Osteocyte (in vitro differentiated cells): ENCODE measurements at places on chromosomes 11 and 22.
A peak's percentile ranks its signal among the peaks of the same experiment; 100 is the strongest.

GRCh38 chr11:112277941-112278340 lies 17.3 kb upstream of the PLET1 start:
- no peak for DNase-seq

DNA sequence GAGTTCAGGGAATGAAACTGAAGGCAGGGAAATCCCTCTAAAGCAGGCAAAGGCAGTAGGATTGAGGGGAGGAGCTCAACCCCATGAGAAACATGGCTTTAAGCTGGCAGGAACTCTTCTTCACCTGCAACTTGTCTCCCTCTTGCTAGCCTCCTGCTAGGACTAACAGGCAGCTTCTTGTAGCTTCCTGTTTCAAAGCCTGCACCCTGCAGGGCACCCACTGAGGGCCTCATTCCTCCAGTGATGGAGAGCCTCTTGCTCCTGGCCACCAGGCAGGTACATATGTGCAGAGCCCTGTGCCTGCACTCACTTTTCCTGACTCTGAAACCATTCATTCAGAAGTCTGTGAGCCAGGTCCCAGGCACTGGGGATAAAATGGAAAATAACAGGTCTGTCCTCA lies 137.0 kb downstream of the SERGEF start:
- no peak for DNase-seq

DNA sequence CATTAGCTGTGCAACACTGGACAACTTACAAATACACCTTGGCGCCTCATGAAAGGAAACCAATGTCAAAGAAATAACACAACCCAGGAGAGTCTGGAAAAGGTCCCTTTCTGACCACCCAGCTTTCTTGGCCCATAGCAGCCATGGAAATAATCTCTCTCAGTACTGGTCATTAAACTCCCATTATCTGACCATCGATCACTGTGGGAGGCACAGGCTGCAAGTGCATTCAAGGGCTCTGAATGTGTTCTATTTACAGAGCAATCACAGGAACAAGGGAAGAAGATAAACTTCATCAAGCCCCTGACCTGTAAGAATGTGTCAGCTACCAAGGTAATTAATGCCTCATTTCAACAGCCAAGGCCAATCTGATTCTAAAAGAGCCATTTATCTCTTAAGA lies 40.1 kb downstream of the CTSC start:
- DNase-seq: no peak

- DNase-seq: no peak
Measured at GRCh38 chr11:31805037-31805628, 6.0 kb downstream of the PAX6 start.

- no peak for DNase-seq
Measured at GRCh38 chr11:3341298-3341697, 37.6 kb downstream of the ZNF195 start.

- no peak for DNase-seq
Measured at GRCh38 chr11:76634886-76635285, 35.7 kb downstream of the LRRC32 start.

- no peak for DNase-seq
Measured at GRCh38 chr22:24540470-24540869, 14.5 kb downstream of the GUCD1 start.

DNA sequence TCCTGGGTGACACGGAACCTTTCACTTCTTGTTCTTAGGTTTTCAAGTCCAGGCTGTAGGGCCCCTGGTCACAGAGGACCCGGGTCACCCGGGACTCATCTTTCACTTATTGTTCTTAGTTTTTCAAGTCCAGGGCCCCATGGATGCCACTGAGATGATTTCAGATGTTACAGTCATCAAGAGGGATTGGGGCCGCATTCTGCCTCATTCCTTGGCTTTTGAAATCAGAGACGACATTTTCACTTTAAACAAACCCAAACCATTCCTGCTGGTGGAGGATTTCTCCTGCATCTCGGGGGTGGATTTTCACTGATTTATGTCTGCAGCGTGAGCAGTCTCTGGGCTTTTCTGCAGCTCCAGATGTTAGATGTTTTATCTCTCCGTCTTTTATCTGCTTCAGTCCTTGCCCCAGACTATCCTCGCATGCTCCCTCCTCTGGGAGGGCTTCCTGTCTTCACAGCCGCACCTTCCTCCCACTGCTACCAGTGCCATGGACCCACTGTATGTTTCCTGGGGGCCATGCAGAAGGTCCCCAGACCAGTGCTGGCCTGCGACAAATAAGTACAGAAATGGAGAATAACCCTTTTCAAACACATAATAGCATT lies 27.4 kb downstream of the FBLN1 start:
- DNase-seq: no peak

DNA sequence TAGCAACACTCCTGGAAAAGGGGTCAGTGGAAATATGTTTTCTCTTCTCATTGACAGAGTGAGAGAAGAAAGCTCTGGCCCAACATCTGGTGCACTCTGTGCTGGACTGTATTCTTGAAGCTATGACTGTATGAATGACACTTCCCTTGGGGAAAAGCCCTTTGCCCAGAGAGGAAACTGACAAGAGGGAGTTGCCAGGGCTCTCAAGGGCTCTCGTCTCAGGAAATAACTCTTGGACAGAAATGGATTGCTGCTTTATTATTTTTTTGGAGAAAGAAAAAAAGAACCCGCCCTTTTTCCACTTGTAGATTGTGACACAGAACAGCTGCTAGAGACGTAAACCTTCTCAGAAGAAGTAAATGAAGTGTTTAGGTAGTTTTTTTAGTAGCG lies 11.4 kb downstream of the ETS1 start:
- no peak for DNase-seq

GRCh38 chr11:113104691-113105251 lies 143.6 kb downstream of the NCAM1 start:
- DNase-seq: no peak

- peak; percentile 59 for DNase-seq
Measured at GRCh38 chr11:8041576-8041975, 39.4 kb upstream of the TUB start.

DNA sequence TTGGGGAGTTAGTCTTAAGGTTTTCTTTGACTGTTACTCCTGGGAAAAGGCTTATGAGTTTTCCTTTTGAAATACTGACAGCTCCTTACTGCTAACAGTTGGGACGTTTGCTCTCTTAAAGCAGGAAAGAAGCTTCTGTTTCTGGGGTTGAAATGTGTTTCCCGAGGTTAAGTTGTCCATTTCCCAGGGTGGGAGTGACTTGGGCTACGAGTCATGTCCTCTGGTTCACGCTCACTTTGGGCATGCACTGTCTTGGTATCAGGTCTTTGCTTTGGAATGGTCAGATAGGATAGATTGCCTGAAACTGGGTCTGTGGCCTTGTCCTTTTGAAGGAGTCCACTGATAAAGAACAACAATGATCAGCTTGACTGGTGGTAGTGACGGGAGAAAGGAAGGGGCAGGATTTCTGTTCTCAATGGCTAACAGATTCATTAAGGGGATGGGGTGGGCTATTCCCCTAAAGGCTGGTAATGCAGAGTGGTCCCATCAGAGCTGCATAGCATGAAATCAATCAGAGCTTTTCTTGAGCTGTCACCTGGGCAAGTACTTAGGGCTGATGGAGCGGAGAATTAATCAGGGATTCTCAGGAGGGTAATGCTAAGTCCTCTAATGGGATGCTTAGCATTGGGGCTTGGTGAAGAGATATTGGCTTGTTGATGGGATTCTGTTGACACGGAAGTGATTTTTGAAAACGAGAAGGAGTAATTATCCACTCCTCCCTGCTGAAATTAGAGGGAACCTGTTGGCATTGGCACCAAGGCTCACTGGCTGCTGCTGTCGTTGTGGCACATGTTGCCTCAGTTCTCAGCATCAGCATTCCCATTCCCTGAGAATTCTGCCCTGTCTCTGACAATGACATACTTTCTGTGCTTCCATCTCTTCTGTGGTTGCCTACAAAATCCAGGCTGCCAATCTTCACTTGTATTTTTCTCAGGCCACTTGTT lies 81.6 kb downstream of the TEAD1 start:
- no peak for DNase-seq

GRCh38 chr11:72111300-72112142 lies 974 bp downstream of the ANAPC15 start:
- no peak for DNase-seq

DNA sequence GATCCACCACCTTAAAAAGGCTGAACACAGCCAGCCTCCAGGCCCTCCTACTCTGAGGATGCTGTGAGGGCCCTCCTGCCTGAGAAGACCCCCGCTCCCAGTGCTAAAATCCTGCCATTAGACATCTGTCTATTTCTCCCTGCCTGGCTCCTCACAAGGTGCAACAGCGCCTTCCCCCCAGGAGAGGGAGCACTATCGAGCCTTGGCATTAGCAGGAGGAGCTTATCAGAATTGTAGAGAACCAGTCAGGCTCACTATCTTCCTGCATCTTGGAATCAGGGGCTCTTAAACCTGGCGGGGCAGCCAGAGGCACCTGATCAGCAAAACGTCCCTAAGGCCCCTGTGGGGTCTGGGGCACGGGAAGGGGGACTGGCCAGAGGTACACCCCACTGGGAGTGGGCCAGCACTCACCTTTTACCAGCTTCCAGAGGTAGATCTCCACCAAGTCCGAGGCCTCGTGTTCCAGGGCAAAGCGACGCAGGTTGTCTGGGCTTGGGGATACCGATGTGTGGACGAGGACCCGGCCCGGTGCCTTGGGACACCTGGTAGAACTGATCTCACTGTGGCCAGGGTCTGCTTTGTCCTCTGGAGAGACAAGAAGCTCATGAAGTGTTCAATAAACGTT lies 28.7 kb downstream of the CHRDL2 start:
- DNase-seq: peak; percentile 87

DNA sequence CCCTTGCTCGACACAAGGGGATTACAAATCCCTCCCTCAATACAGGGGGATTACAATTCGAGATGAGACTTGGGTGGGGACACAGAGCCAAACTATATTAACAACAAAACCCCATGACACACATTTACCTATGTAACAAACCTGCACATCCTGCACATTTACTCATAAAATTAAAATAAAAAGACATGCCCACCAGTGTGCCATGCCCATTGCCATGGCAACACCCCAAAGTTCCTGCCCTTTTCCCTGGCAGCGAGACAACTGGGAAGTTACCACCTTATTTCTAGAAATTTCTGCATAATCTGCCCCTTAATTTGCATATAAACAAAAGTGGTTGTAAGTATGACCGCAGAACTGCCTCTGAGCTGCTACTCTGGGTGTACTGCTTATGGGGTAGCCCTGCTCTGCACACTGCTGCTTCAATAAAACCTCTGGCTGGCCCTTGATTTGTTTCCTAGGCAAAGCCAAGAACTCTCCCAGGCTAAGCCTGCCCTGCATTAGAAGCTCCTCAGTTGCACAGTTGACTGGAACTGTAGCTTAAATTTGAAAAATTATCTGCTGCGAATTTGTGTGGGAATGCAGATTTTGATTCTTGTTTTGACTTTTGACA lies 8.6 kb upstream of the INCENP start:
- no peak for DNase-seq
